ENCODE measurements at places on chromosomes 3 and 15. TPM values are rescaled to one million over a fixed set of nuclear protein-coding genes. Genes with fewer than 3 reads are reported as not detected.

The RAB6B gene
- 0.28 TPM for polyA plus RNA-seq

- peak overlapping the region; percentile 86 for H3K4me3 ChIP-seq
- no peak for DNase-seq
- peaks cover 64% of the 10 kb centered on the region for H3K4me1 ChIP-seq
- peak overlapping the region; percentile 99 for H3K27ac ChIP-seq
- no peaks in the 10 kb centered on the region for H3K27me3 ChIP-seq
- H3K36me3 ChIP-seq: peaks cover 18% of the 10 kb centered on the region
Observed at GRCh38 chr15:92881211-92881754, 18.8 kb upstream of the CHD2 start.

DNA sequence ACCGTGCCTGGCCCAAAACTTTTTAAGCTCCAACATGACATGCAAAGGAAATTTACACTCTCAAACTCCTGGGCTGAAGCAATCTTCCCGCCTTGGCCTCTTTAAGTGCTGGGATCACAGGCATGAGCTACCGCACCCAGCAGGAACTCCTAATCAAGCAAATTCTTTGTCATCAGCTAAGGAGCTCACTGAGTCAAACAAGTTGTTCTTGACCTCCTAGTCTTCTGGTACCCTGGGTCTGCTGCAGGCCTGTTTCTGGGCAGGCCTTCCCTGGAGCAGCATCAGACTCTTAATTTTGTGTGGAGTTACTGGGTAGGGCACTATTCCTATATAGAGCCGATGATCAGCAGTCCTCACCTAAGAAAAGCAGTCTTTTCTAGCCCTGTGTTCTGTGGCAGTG lies 68.4 kb upstream of the FLNB start:
- no peaks in the 10 kb centered on the region for H3K27me3 ChIP-seq
- peaks cover 11% of the 10 kb centered on the region for H3K36me3 ChIP-seq
- no peaks in the 10 kb centered on the region for H3K4me1 ChIP-seq
- DNase-seq: no peak
- H3K4me3 ChIP-seq: no peak overlapping the region

GRCh38 chr3:162302983-162303624 lies 806.5 kb downstream of the OTOL1 start:
- H3K4me3 ChIP-seq: no peak overlapping the region
- H3K27me3 ChIP-seq: no peaks in the 10 kb centered on the region
- no peaks in the 10 kb centered on the region for H3K36me3 ChIP-seq
- H3K4me1 ChIP-seq: no peaks in the 10 kb centered on the region
- no peak for DNase-seq
- H3K27ac ChIP-seq: no peak overlapping the region
